ENCODE measurements at places on chromosomes 1 and 21. TPM values are rescaled to one million over a fixed set of nuclear protein-coding genes. Genes with fewer than 3 reads are reported as not detected.

TMPRSS15 gene
- total RNA-seq, result 0.45 TPM

CCDC185 gene
- not detected for total RNA-seq

SPATA1 gene
- 0.71 TPM for total RNA-seq

LYSMD1 gene
- total RNA-seq, result 5.3 TPM

TCHHL1 gene
- total RNA-seq, result 0.42 TPM

PPM1J gene
- 0.61 TPM for total RNA-seq

All from mesenteric fat pad (tissue), 1 donor.